Activated T-cell treated with anti-CD3 and anti-CD28 coated beads for 1 hour (primary cell): ENCODE measurements at places on chromosomes 7 and 10.

GRCh38 chr7:24858108-24858977, 101.1 kb upstream of the GSDME start:
- no peak for DNase-seq

DNA sequence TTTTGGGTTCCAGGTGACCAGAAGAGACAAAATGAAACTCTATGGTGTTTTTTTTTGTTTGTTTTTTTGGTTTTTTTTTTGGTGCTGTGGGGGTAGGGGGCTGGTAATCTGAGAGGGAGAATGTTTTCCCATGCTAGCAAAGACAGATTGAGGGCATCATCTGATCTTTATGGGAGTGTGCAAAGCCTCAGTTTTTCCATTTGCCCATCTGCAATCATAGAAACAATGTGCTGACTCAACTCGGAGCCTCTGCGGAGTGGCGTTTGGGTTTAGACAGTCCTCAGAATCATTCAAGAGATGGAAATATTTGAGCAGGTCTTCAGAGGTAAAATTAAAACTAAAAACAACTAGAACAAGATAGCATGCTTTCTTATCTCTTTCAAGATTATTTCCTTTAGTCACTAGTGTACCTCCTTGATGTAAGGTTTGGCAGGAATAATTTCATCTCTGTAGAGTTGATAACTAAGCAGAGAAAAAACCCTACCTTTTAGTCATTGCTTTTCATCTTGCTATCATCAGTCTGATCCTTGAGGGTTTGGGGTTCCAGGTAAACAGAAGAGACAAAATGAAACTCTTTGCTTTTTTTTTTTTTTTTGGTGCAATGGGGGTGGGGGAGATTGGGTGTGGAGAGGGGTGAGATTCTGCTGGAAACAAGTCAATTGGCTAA, 18.0 kb downstream of the CNNM2 start:
- DNase-seq, result no peak

GRCh38 chr7:134910214-134910890, 76.0 kb upstream of the AGBL3 start:
- no peak for DNase-seq

DNA sequence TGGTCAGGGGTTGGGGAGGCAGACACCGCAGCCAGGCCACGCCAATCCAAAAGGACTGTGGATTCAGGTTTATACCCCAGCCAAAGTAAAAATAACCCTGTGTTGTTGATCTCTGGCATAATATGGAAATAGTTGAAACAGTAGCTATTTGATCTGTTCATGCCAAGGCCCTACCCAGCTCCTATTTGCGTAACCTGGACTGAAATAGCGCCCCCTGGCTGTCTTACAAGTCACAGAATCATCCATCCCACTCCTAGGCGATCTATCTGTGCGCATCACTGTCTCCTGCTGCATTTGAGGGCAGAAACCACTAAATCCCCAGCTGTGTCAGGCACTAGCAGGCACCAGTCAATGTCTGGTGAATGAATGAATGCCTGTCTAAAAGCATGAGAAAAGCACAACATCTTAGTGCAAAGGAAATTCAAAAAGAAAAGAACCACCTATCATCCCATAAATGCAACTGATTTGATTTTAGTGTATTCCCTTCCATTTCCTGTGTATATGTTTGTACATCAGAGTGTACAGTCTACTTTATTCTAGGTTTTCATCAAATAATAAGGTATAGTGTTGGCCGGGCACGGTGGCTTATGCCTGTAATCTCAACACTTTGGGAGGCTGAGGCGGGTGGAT, 160.0 kb downstream of the SLIT1 start:
- peak; percentile 27 for DNase-seq

- no peak for DNase-seq
Observed at GRCh38 chr7:155448632-155449007, 9.3 kb upstream of the EN2 start.

DNA sequence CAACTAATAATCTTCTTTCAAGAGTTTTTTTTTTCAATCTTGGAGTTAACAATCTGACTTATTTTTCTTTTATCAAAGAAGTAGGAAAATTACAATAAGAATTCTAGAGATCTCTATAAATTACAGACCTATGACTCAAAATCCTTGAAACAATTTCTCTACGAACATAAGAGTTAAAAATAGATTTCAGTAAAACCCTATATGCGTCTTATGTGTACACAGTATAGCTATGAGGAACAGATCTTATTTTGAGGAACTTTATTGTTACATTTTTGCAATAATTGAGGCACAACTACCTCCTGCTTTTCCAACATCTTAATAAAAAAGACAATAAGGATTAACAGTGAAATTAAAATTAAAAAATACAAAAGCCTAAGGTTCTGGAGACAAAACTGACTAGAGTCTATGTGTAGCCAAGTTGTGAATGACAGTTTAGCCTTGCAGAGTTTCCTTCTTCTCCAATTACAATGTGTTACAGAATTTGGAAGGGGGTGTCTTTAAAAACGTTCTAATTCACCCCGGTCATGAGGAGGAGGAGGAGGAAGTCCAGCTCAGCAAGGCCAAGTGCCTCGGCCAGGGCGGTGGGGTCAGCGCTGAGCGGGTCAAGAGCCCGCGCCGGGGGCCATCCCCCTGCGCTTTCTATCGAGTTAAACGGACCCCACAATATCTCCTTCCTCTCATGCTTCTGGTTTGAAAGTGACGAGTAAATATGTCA, 40.5 kb downstream of the AMZ1 start:
- no peak for DNase-seq

GRCh38 chr10:121532292-121532864, 65.9 kb downstream of the FGFR2 start:
- DNase-seq, result no peak

GRCh38 chr10:17386616-17387075, 67.7 kb downstream of the ST8SIA6 start:
- DNase-seq, result no peak

DNA sequence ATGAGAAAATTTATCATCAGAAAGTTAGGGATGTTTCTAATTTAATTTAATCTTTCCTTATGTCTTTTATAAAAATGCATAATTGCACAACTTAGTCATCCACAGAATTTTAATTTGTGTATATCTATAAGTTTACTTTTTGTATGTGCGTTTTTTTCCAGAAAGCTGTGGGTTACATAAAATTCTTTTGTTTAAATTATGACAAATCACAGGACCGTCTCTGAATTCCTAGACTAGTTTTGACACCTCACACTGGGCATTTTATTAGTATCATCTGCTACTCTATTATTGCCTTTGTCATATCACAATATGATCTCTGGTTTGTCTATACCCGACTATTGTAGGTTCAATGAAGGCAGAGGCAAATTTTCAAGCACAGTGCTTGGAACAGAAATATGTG, 482.4 kb upstream of the SEMA3D start:
- no peak for DNase-seq

DNA sequence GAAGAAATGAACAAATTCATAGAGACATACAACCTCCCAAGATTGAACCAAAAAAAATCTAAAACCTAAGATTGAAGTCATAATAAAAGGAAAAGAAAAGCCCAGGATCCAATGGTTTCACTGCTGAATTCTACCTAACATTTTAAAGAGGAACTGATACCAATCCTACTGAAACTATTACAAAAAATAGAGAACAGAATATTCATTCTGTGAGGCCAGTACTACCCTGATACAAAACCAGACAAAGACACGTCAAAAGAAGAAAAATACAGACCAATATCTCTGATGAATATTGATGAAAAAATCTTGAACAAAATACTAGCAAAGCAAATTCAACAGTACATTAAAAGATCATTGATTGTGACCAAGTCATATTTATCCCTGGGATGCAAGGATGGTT, 128.5 kb upstream of the STEAP1 start:
- DNase-seq, result no peak

DNA sequence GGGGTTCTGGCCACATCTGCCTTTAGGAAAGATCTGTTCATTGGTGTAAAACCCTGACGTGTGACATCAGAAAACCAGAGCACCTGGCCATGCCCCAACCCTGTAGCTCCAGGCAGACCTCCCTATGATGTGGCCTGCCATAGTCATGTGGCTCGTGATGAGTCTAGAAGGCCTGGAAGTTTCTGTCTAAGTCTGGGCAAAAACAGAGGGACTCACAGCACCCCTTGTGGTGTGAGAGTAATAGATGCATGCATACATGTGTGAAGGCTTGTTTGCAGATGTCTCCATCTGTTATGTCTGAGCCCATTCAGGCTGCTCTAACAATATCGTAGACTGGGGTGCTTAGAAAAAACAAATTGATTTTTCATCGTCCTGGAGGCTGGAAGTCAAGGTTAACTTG, 309.3 kb downstream of the PAXIP1 start:
- DNase-seq, result no peak

- DNase-seq, result no peak
Observed at GRCh38 chr7:56290548-56290947, 174.3 kb upstream of the NUPR2 start.

- DNase-seq, result no peak
Observed at GRCh38 chr7:98729121-98729520, 112.0 kb downstream of the NPTX2 start.

DNA sequence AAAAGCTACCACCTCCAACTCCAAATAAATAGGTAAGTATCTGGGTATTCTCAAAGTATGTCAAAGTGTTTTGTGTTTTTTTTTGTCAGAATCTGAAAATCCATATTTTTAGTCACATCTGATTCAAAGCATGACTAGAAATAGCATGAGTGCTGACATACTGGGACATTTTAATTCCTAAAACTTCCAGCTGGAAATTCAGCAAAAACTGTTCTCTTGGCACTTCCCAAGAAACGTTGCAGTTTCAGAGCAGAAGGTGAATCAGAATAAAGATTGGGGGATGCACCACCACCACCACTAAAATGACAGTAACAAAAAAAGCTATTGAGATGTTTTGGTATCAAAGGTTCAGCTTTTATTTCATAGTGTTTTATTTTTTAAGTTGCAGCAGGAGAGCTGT, 724.6 kb upstream of the CELF2 start:
- no peak for DNase-seq

DNA sequence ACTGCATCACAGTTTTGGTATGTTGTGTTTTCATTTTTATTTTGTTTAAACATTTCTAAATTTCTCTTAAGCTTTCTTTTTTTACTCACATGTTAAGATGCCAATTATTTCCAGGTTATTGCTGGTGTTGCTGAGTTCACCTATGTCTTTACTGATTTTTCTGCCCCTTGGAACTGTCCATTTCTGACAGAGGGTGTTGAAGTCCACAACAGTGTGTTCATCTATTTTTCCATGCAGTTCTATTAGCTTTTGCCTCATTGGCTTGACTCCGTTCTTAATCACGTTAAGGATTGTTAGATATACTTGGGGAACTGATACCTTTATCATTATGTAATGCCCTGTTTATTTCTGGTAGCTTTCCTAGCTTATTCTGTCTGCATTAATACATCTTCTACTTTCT, 158.0 kb upstream of the TCERG1L start:
- DNase-seq, result no peak

- no peak for DNase-seq
Observed at GRCh38 chr7:144854839-144855424, 19.1 kb upstream of the TPK1 start.

DNA sequence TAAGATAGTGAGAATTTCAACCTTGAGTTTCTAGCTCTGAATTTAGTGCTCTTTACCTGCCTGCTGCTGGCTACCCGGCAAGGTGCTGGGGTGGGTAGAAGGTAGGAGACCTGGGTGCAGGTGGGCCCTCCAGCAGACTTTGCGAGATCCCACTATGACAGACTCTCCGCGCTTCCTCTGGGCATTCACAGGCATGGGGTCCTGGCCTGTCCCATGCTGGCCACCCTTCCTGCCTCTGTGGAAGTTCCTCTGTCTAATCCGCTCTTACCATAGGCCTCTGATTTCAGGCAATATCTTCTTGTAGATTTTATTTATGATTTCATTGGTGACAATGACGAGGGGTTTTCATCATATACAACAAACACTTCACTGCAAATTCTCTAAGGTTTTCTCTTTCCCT, 1.2 kb upstream of the WDFY4 start:
- no peak for DNase-seq

DNA sequence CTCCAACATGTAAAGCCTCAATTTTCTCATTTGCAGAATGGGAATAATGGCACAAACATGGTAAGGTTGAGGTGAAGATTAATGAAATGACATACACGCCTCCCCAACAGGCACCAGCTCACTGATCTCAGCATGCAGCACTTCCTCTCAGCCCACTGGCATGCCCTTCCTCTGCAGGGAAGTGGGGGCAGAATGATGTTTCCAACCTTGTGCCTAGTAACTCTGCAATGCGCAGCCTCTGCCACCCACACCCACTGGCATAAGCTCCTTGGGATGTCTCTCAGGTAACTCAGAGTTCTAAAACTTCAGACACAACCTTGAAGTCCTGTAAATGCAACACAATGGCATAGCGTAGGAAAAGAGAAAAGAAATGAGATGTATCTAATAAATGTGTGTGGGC, 540.7 kb downstream of the HTR7 start:
- no peak for DNase-seq

- no peak for DNase-seq
Observed at GRCh38 chr10:96789571-96790108, 42.5 kb upstream of the LCOR start.

DNA sequence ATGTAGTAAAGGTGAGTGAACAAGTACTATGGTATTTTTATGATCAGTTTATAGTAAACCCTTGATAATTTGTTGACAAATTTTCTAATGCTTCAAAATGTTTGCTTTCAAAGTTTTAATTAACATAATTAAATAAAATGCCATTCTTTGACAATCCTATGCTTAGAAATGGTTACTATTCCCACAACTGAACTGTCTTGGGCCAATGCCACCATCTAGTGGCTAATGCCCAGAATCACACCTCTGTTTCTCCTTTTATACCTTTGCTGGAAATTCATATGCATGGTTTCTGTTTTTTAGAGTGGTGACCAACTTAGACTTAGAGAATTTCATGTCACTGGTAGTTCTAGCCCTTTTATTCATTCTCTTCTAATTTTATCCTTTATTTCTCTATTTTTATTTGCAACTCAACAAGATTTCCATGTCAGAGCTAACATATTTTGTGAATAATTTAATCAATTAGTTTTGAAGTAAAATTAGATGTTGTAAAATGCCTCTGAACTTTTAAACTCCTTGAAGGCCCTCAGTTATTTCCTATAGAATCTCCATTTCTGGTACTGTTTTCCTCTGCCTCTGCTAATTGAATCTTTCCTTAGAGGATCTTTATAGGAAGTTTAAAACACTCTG, 31.1 kb downstream of the PCGF5 start:
- DNase-seq, result peak; percentile 28

DNA sequence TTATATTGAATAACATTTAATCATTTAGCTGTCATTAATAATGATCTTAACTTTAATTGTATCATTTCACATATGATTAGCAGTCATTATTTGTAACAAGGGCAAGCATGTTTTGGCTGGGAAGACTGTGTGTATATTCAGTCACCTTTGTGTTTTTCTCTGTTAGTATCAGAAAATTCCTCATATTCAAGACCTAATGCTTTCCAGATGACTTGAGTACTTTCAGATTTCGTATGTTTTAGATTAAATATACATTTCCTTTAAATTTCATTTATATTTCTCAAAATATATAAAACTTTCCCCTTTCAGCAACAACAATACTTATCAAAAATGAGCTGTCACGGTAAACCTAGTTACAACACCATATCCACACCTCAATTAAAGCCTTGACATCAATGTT, 6.3 kb upstream of the CACNA2D1 start:
- no peak for DNase-seq

GRCh38 chr10:48288661-48289060, 14.2 kb upstream of the FRMPD2 start:
- DNase-seq, result no peak

- DNase-seq, result no peak
Observed at GRCh38 chr7:107614425-107614824, 34.4 kb downstream of the BCAP29 start.

GRCh38 chr7:135269921-135270320, 36.3 kb downstream of the STRA8 start:
- DNase-seq, result no peak
